ENCODE measurements at places on chromosomes 4 and X.

DNA sequence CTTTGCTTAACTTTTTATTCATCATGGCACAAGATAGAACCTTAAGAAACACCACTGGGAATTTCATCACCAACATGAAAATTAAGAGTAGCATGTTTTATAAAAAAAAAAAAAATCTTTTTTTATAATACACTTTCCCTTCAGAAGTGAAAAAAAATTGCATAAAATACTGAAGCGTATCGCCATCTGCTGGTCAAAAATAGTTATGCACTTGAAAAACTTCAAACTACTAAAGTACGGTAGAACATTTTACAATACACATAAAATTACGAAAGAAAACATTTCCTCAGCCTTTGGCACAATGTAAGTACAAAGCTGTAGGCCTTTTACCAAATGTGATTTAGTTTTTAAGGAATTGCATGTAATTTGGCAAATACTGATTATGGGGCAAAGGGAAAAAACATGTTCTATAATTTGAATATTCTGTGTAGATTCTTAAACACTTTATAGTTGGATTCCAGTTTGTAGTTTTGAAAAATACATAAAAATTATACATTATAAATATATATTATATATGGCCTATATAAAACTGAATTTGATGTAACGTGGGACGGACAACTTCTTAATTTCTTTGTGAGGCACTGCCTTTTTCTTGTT, 26.5 kb downstream of the HCCS start:
- no peak for DNase-seq

DNA sequence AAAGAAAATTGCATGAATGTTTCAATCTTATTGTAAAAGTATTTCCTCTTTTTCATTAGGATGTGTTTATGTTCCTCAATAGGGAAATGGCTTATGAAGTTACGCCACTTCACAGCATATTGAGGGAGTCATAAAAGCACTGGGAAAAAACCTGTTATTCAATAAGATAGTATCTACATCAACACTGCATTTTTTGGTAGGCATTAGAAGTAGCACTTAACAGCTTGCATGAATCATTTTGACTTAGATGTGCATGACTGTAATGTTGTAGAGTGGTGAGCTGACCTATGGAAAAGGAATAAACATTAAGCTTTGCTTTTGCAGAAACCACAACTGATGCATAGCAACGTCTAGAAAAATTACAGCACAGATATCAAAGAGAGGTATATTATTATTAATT, 111.2 kb upstream of the GRXCR1 start:
- no peak for DNase-seq

DNA sequence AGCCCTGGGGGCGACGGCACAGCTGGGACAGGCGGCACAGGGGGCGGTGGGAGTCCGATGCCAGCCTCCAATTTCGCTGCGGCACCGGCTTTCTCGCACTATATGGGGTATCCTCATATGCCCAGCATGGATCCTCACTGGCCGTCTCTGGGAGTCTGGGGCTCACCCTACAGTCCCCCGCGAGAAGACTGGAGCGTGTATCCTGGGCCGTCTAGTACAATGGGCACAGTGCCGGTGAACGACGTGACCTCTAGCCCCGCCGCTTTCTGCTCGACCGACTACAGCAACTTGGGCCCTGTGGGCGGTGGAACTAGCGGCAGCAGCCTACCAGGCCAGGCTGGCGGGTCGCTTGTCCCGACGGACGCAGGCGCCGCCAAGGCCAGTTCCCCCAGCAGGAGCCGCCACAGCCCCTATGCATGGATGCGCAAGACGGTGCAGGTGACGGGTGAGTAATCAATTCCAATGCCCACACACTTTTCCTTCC, 500 bp downstream of the CDX4 start:
- no peak for DNase-seq

DNA sequence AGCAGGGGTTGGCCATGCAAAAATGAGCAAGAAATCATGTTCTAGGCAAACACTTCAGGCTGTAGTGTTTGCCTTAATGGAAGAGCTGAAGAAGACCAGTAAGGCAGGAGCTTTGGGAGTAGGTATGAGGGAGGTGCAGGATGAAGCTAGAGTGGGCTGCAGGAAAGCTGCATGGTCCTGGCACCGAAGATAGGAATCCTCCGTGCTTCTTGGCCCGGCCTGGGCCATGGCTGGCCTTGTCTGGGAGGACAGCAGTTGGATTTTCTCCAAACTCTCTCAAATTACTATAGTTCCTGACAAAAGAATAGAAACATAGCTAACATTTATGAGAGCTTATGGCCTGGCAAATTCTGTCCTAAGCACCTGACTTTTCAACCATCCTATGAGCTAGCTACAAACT, 116.5 kb downstream of the UCHL1 start:
- no peak for DNase-seq

DNA sequence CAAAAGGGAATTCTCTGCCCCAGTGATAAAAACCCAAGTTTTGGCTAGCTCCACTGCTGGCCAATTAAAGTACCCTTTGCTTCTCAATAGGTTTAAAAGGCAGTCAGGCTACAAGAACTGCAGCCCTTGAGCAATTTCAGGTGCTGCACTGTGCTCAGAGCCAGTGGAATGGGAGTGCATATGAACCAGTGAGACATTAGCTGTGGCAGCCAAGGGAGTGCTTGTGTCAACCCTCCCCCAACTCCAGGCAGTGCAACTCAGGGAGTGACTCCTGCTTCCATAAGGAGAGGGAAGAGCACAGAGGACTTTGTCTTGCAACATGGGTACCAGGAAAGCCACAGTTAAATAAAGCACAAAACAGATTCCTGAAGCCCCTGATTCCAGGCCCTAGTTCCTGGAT, 61.6 kb upstream of the VAMP7 start:
- DNase-seq = no peak

DNA sequence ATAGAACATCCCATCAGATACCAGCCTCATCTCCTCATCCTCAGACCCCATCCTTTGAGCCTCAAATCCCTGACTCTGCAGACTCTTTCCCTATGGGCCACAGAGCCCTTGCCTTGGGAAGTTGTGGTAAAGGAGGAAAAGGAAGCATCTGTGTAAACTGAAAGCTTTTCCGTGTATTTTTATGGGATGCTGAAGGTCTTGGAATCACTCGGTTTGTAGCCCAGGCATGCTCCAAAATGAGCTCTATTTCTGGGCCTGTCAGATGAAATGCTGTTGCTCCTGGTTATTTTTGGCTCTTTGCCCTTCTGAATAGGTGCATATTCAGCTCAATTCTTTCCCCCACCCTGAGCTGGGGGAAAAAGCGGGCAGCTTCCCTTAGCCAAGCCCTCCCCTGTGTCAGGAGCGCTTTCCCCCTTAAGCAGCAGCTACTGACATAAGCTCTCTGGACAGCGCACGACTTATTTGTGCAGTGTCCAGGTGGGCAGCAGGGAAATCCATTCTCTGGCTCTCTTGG, 5.0 kb upstream of the SEL1L3 start:
- DNase-seq = no peak

- DNase-seq = no peak
Observed at GRCh38 chr4:173254646-173255045, 79.5 kb downstream of the HMGB2 start.

GRCh38 chr4:13478131-13478530, 6.0 kb downstream of the RAB28 start:
- no peak for DNase-seq

DNA sequence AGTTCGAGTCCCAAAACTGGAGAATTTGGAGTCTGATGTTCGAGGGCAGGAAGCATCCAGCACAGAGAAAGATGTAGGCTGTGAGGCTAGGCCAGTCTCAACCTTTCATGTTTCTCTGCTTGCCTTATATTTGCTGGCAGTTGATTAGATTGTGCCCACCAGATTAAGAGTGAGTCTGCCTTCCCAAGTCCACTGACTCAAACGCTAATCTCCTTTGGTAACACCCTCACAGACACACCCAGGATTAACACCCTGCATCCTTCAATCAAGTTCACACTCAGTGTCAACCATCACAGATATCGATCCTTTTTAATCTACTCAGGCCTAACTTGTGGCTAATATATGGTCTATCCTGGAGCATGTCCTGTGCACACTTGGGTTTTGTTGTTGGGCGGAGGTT, 18.0 kb upstream of the MAEA start:
- no peak for DNase-seq

DNA sequence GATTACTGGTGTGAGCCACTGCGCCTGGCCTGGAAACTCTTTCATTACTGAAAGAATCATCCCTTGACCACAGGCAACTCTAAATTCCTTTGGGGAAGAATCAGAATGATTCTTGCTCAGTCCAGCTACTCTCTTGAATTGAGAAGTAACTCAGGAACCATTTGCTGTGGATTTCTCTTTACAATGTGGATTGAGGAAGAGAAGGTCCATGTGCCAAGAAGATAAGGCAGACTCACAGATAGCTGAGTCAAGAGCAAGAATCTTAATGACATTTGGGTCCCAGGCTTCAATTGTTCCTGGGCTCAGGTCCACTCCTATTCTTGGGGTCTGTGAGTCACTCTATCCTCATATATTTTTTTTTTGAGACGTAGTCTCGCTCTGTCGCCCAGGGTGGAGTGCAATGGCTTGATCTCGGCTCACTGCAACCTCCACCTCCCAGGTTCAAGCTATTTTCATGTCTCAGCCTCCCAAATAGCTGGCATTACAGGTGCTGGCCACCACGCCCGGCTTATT, 6.2 kb upstream of the MGARP start:
- DNase-seq = no peak

- DNase-seq = no peak
Observed at GRCh38 chr4:120052856-120053255, 13.8 kb downstream of the MAD2L1 start.

DNA sequence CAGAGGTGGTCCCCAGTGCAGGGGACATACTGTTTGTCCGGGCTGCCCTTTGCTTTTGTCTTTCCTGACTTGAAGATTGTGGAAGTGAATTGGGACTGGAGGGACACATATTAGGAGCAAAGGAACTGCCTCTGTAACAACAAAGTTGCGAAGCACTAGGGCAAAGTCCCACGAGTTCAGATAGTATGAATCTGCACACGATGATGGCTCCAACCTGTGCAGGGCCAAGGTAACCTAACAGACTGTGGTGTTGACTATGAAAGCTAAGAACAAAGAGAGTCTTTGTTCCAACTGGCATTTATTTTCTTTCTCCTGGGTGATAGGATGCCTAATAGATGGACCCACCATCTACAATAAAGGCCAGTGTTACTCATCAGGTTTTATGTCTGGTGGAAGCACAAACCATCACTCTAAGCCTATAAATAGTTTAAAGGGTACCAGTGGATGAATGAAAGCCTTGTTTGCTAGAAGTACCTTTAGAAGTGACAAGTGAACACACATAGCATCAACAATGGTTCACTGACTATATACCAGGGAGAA, 71.8 kb downstream of the TMA16 start:
- DNase-seq = no peak
